ENCODE measurements at places on chromosomes 12 and 14. TPM values are rescaled to one million over a fixed set of nuclear protein-coding genes. Genes with fewer than 3 reads are reported as not detected.

Gene AVPR1A
- total RNA-seq = not detected

Gene AGAP2
- total RNA-seq = 0.36 TPM

Gene GPX2
- not detected for total RNA-seq

Gene RIN3
- 8.8 TPM for total RNA-seq

Gene SLC24A4
- under 0.01 TPM for total RNA-seq

Gene C14orf180
- not detected for total RNA-seq

Gene KRT8
- 6.3 TPM for total RNA-seq

Gene C12orf56
- total RNA-seq = under 0.01 TPM

Gene ZFYVE21
- total RNA-seq = 54.8 TPM

Gene TMEM229B
- total RNA-seq = under 0.01 TPM

Gene ASCL1
- total RNA-seq = not detected

Gene TAS2R7
- total RNA-seq = 0.14 TPM

Gene ADCY4
- 34.2 TPM for total RNA-seq

Gene APOF
- total RNA-seq = not detected

Gene GZMB
- not detected for total RNA-seq

Gene NOVA1
- total RNA-seq = 6.2 TPM

Gene PAWR
- total RNA-seq = 105 TPM

Gene TGM1
- total RNA-seq = 1.1 TPM

Gene HOXC9
- 0.22 TPM for total RNA-seq

Gene ABCD2
- not detected for total RNA-seq

Gene KHNYN
- total RNA-seq = 38.4 TPM

Gene AHNAK2
- 112 TPM for total RNA-seq

Gene POTEG
- total RNA-seq = not detected

Gene B4GALNT3
- not detected for total RNA-seq

Gene CIDEB
- 2.7 TPM for total RNA-seq

Gene CLEC4E
- total RNA-seq = not detected

Gene CLEC1B
- total RNA-seq = not detected

Gene GYS2
- not detected for total RNA-seq

Gene NFE2
- not detected for total RNA-seq

Gene LRP6
- 49.1 TPM for total RNA-seq

Gene MYH7
- not detected for total RNA-seq

All from thoracic aorta endothelial cell (primary cell).